ENCODE measurements at places on chromosomes 6 and 20. TPM values are rescaled to one million over a fixed set of nuclear protein-coding genes. Genes with fewer than 3 reads are reported as not detected.

DNA sequence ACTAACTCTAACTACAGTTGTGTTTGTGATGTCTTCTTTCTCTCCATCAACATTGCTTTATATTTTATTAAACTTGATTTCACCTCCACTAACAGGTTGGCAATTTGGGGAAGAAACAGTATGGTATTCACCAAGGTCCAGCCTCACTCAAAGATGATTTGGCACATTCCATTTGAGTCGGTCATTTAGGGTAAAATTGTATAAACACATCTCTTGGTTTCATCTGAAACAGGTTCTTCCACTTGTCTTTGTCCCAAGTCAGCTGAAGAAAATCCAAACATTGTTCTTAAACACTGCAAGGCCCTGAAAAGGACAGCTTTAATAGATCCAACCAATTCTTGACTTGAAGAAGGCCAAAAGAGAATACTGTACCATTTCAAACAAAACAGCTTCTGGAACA, 104.9 kb upstream of the NT5E start:
- DNase-seq = no peak

DNA sequence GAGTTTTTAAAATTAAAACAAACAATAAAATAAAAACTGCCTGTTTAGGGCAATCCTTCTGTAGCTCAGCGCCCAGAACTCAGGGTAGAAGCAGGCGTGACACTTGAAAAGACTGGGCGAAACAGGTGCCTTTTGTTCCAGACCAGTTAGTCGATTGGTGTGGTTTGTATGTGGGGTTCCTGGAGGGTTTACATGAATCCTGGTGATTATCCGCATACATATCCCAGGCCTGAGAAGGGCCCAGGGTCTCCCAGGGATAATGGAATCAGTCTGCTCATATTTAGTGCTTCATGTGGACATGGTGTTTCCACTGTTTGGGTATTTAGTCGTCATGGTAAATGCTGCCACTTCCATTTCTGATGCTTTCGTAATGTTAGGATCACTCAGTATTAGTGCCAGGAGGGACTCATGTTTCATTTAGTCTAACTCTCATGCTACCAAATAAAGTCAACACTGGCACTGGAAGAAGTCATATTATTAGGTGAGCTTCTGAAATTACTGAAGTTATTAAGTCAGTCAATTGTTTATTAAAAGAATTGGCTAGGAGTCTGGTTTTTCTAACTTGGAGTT, 116.5 kb downstream of the SAMD5 start:
- DNase-seq = no peak

DNA sequence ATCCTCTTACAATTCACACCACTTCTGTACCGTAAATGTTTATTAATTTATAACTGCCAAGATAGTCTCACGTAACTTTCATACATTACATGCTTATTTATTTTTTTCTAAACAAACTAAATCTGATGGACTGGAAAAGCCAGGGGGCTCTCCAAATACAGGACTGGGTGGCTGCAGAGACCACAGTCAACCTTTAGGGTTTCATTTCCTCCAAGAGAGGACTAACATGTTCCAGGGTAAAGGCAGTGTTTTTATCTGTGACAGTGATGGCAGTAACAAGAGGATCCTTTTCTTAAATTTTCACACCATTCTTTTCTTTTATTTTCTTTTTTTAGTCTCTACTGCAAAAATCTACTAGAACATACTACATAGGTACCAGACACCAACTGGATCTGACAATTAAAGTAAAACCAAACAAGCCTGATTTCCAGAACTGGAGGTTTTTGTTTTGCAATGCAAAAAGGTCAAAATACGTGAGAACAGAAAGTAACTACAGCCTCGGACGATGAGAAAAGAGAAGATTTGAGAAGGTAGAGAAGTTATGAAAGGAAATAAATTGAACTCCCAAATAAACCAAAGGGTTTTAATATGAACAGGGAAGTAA, 1.2 kb downstream of the LMBRD1 start:
- DNase-seq = no peak

DNA sequence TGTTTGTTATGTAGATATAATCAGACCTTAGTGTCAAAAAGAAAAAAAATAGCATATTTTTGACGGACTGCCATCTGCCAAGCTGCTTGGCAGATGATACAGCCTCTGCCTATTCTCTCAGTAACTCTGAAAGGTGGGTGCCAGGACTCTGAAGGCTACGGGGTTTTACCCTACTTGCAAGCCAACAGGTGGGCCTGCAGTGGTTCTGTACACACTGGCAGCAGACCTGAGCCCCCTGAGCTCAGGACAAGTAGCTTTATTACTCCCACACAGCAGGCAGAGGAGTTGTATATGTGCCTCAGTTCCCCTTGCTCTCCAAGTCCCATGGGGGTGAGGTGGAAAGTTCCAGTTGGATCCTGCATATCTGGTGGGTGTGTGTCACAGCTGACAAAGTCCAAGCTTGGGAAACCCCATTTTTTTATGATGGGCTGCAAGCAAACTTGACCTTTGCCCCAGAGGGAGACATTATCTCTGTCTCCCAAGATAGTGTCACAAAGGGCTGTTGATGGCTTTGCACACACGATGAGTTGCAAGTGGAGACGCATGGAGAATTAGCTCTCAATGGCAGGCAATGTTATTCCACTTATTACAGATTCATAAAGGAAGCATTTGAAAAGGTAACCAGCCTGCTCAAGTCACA, 20.5 kb upstream of the AFDN start:
- DNase-seq = no peak

Gene PTGIS
- polyA plus RNA-seq = 34.6 TPM

DNA sequence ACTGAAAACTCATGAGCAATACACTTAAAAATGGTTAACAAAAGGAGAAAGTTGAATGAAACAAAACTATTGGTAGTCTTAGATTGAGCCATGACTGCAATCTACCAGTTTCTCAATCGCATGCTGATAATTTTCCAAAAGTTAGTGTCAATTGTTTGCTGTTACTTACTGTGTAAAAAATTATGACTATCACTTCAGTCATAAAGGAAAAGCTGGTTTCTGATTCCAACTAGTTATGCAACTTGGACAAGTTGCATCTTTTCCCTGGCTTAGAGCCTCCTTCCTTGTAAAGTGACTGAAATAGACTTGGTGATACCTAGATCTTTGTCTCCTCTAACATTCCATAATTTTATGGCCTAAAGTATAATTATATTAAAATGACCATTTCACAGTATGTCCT, 88.3 kb upstream of the PAK5 start:
- no peak for DNase-seq

Gene TCP11
- 3.2 TPM for polyA plus RNA-seq

DNA sequence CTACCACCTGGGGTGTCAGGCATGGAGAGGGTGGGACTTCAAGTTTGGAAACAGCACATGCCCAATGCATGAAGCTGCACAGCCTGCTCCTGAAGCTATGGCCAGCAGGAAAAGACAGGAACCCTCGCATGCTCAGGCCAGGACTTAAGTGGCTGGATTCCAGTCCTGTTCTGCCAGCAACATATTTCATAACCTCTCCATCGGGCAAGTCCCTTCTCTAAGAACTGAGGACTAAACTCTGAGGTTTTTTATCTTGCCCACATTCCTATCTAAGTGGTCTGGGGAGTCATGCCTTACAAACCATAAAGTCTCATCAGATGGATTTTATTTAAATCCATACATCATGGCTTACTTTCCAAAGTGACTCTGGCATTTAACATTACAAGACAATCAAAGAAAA, 27.5 kb upstream of the AGPAT4 start:
- DNase-seq = no peak

GRCh38 chr20:841568-842546, 8.3 kb downstream of the FAM110A start:
- DNase-seq = no peak

DNA sequence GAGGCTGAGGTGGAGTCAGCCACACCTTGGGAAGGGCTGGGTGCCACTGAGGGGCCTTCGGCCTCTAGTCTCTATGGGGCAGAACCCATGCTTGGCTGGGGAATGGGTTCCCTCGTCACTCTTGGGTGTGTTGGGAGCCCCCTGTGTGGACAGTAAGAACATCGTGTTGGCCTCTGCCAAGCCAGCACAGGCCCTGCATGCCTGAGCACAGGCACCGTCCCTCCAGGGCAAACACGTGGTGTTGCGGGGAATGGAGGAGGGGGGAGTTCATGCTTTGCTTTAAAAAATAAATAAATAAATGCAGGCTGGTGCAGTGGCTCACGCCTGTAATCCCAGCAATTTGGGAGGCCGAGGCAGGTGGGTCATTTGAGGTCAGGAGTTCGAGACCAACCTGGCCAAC, 63.0 kb downstream of the EZR start:
- DNase-seq = no peak

GRCh38 chr6:12165722-12166280, 124.4 kb upstream of the EDN1 start:
- DNase-seq = no peak

Gene GABRR2
- polyA plus RNA-seq = 1.4 TPM

DNA sequence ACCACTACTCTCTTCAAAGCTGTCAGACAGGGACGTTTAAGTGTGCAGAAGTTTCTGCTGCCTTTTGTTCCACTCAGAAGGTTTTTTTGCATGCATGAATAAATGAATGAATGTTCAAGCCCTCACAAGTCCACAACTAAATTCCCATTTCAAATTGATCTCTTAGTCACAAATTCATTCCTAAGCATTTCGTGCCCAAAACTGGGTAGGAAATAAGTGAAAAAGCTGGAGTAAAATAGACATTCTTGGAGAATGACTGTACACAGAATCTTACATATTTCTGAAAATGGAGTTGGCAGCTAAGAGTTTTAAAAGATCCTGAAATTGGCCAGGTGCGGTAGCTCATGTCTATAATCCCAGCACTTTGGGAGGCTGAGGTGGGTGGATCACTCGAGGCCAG, 117.6 kb downstream of the PERP start:
- DNase-seq = no peak

Gene MOG
- polyA plus RNA-seq = not detected

GRCh38 chr6:160356074-160356744, 8.0 kb downstream of the SLC22A3 start:
- DNase-seq = no peak

DNA sequence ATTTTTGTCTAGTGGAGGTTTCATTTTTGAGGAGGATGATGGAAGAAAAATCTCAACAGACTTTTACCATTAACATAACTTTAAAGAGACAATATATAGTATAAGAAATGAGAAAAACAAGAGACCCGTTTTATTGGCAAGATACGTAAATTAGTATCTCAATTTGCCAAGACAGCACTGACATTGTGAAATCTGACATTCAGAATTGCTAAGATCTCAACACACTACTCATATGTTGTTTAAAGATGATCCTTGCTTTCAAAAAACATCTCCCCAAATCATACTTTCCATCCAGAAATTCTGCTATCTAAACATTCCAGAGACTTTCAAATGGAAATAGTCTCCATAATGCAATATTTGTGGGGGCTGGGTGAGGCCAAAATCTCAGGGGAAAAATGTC, 220.9 kb upstream of the CEP162 start:
- DNase-seq = no peak

Gene MYLK4
- polyA plus RNA-seq = 1.5 TPM

DNA sequence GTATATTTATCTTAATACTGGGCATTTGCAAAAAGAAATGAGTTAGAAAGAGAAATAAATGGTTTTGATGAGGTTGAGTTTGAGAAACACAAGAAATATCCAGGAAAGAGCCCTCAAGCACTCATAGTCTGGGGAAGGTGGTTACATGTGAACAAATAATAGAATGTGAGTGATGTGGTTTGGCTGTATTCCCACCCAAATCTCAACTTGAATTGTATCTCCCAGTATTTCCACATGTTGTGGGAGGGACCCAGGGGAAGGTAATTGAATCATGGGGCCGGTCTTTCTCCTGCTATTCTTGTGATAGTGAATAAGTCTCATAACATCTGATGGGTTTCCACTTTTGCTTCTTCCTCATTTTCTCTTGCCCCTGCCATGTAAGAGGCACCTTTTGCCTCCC, 334.1 kb downstream of the COL12A1 start:
- DNase-seq = no peak

All from renal pelvis (tissue), 12 donors.